Uterus (tissue), 4 donors: ENCODE measurements at places on chromosomes 12 and 14. TPM values are rescaled to one million over a fixed set of nuclear protein-coding genes. Genes with fewer than 3 reads are reported as not detected.

DNA sequence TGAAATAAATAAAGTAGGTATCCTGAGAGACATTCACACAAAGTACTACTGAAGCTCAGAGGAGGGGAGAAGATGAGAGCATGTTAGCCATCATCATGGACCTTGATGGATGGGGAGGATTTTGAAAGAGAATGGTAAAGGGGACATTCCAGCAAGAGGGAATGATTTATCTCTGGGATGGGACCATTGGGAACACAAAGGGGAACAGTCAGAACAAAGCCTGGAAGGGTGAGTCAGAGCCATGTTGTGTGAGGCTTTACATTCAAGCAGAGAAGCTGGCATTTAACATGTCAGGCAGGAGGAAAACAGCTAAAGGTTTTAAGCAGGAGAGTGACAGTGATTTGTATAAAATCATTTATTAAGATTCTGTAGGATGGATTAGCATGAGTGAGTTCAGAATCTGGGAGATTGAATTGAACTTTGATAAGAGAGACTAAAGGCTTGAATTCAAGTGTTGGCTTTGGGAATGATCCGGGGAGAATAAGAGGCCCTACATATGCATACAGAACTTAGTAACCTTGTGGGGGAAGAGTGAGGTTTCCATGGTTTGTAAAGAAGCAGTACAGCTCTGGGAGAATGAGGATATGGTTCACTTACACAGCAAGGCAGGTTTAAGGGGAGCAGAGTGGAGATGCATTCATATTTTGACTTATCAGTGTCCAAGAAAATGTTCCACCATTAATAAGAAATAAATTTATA is 174.4 kb downstream of the SYT10 start:
- H3K4me3 ChIP-seq = no peak overlapping the region
- no peak overlapping the region for H3K27ac ChIP-seq
- DNase-seq = no peak
- no peaks in the 10 kb centered on the region for H3K27me3 ChIP-seq
- no peaks in the 10 kb centered on the region for H3K36me3 ChIP-seq

GRCh38 chr12:2341871-2342270 is 289.1 kb downstream of the CACNA1C start:
- DNase-seq = no peak
- H3K4me3 ChIP-seq = no peak overlapping the region
- no peaks in the 10 kb centered on the region for H3K36me3 ChIP-seq
- H3K27ac ChIP-seq = peak overlapping the region; percentile 51
- peaks cover 10% of the 10 kb centered on the region for H3K4me1 ChIP-seq

DNA sequence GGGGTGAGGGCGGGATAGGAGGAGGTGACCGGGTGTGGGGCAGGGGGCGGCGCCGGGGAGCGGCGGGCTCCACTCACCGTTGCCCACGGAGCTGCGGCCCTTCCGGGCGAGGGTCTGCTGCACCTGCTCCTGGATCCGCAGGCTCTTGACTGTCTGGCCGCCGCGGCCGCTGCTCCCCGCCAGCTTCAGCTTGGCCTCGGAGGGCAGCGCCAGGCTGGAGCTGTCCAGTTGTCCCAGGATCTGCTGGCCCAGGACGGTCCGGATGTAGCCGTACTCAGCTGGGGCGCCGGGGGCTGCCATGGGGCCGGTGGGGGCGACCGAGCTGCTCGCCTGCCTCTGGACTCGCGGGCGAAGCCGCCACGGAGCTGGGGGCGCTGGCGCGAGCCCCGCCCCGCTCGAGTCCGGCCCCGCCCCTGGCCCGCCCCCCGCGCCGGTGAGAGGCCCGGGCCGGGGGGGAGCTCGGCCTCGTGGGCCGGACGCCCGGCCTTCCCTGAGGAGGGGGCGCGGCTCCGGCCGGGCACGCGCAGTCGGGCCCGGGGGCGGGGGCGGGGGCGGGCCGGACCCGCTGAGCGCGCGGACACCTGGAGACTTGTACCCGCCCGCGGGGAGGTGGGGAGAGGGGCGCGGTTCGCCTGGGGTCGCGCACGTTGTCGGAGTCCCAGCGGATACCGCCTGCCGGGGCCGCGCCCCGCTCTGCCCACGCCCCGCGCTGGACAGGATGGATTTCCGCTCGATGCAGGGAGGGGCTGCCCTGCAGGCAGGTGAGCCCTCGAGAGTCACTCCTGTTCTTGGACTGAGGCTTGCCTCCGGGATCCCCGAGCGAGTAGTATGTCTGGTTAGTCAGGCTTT is at the start of gene PKP2:
TSS of gene PKP2 (minus strand) at position 346 of the 849 bp plus-strand sequence. CDS start at position 300, 46 bp downstream.
- no peaks in the 10 kb centered on the region for H3K36me3 ChIP-seq
- peak within 1 kb of the TSS; percentile 52 for H3K4me3 ChIP-seq
- H3K27me3 ChIP-seq = no peaks in the 10 kb centered on the region
- peak within 1 kb of the TSS; percentile 45 for H3K27ac ChIP-seq

DNA sequence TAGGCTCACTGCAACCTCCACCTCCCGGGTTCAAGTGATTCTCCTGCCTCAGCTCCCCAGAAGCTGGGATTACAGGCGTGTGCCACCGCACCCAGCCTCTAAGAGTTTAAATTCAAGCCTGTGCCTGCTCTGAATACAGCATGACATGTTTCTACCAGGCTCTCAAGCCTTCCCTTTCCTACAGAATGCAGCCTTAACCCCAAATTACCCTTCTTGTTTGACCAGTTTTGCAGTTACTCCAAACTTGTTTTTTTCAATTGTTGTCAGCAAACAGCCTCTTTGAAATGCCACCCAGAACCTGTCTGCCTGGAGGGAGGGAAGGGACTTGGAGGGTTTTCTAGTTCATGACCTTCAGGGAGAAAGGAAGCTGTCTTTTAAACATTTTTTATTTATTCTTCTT is 15.4 kb downstream of the GLTP start:
- no peak for DNase-seq
- no peak overlapping the region for H3K4me3 ChIP-seq
- no peaks in the 10 kb centered on the region for H3K4me1 ChIP-seq
- H3K27ac ChIP-seq = no peak overlapping the region
- H3K36me3 ChIP-seq = no peaks in the 10 kb centered on the region

DNA sequence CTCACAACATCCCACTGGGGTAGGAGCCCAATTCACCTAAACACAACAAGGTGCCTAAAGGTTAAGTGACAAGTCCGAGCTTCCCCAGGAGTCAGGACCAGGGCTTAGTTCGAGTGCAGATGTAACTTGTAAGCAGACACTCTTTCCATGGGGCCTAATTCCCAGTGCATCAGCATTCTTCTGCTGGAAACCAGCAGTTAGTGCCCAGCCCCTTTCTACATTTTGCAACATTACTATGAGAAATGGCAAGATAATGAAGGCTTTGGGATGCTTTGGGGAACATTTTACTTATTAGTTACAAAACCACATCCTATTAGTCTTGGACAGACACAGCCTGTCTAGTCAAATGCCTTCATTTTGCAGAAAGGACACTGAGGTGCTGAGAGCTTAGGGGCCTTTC is 179.8 kb downstream of the CALM1 start:
- H3K27me3 ChIP-seq = no peaks in the 10 kb centered on the region
- no peaks in the 10 kb centered on the region for H3K4me1 ChIP-seq
- H3K27ac ChIP-seq = no peak overlapping the region
- H3K36me3 ChIP-seq = no peaks in the 10 kb centered on the region
- DNase-seq = no peak

DNA sequence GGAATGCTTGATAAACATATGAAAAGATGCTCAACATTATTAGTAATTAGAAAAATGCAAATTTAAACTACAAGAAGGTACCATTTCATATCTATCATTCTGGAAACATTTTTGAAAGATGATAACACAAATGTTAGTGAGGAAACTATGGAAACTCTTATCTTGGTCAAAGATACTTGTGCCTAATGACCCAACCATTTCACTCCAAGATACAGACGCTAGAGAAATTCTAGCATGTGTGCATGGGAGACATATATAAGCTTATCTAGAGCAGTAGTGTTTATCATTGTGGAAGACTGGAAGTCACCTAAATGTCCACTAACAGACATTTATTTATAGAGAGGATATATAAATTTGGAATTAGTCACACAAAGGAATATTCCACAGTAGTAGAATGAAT is 143.1 kb upstream of the HMGA2 start:
- no peak overlapping the region for H3K4me3 ChIP-seq
- no peak overlapping the region for H3K27ac ChIP-seq
- no peaks in the 10 kb centered on the region for H3K36me3 ChIP-seq
- DNase-seq = no peak

DNA sequence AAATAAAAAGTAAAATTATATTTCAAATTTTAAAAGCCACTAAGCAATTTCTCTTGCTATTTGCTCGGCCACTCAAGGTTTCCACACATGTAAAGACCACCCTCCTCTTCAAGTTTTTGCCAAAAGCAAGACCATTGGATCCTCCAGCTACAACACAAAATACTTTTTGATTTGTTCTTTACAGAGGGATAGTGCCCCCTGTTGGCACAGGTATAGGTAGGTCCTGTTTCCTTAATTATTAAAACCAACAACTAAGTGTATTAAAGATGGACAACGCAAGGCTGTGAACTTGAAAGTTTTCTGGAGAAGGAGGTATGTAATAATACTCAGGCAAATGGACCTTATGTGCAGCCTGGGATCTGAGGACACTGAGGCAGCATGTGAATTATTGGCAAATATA is 23.8 kb downstream of the ATP6V1D start:
- H3K4me3 ChIP-seq = no peak overlapping the region
- DNase-seq = no peak
- no peak overlapping the region for H3K27ac ChIP-seq
- no peaks in the 10 kb centered on the region for H3K27me3 ChIP-seq
- H3K4me1 ChIP-seq = no peaks in the 10 kb centered on the region

- H3K4me1 ChIP-seq = no peaks in the 10 kb centered on the region
- no peaks in the 10 kb centered on the region for H3K36me3 ChIP-seq
- no peak for DNase-seq
- H3K27ac ChIP-seq = no peak overlapping the region
Observed at GRCh38 chr14:34277191-34277590, 184.8 kb downstream of the SPTSSA start.

DNA sequence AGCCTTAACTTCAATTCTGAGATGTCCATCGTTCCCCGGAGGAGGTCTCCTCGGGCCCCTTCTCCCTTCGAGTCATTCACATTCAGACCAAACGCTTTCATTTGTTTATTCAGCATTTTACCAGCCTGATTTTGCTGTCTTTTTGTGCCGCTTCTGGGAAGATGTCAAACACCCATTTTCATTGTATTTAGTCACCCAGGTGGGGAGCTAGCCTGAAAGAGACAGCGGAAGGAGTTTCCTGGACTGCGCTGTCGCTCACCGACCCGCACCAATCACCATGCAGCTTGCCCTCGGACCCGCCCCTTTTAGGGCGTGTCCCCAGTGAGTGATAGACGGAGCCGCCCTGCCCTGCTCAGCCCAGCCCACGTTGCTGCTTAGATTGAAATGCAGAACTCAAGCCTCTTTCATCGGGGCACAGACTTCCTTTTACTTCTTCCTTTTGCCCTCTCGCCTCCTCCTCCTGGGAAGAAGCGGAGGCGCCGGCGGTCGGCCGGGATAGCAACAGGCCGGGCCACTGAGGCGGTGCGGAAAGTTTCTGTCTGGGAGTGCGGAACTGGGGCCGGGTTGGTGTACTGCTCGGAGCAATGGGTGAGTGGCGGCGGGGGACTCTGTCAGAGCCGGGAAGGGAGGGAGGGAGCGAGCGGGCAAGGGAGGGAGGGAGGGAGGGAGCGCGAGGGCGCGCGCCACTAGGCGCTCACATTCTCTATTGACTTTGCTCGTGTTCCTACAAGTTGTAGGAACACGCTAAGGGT is at the start of gene PAX9:
TSS of gene PAX9 (plus strand) at position 355 of the 752 bp plus-strand sequence. CDS start at position 585, 230 bp downstream.
- peaks cover 91% of the 10 kb centered on the region for H3K27me3 ChIP-seq
- no peaks in the 10 kb centered on the region for H3K36me3 ChIP-seq
- no peak within 1 kb of the TSS for H3K4me3 ChIP-seq
- H3K4me1 ChIP-seq = no peaks in the 10 kb centered on the region
- DNase-seq = no peak

The ART4 gene
- total RNA-seq = 0.51 TPM

The CISTR gene
- not detected for total RNA-seq

The LRIG3 gene
- 54.0 TPM for total RNA-seq

The SLIRP gene
- total RNA-seq = 72.9 TPM

The FAM90A1 gene
- total RNA-seq = not detected

The ARG2 gene
- total RNA-seq = not detected

The RTN1 gene
- 14.4 TPM for total RNA-seq

The KRT7 gene
- total RNA-seq = 2.1 TPM

The CNOT2 gene
- total RNA-seq = 97.7 TPM
